ENCODE measurements at places on chromosomes 4 and X. TPM values are rescaled to one million over a fixed set of nuclear protein-coding genes. Genes with fewer than 3 reads are reported as not detected.

The GAGE12J gene
- total RNA-seq, result not detected

The SPIN2A gene
- total RNA-seq, result 0.30 TPM

DNA sequence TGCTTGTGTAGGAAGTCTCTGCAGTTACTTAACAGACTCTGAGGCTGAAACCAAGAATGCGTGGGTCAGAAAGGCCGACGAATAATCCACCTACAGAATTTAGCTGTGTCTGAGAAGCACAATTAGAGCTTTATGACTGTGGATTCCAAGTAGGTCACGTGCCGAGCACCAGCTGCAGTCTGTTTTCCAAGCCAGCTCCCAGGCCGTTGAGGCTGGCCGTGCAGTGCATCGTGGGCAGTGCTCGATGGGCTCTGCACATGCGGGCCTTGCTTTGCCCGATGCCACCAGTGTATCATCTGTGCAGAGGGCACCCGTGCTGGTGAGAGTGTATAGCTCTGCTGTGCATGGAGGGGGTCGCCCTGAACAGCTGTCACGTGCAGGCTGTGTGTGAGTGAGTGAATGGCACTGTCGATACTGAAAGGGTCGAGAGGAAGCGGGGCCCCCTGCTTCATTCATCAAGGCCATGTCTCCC, 67.5 kb upstream of the CLDN34 start:
- no peak for DNase-seq

DNA sequence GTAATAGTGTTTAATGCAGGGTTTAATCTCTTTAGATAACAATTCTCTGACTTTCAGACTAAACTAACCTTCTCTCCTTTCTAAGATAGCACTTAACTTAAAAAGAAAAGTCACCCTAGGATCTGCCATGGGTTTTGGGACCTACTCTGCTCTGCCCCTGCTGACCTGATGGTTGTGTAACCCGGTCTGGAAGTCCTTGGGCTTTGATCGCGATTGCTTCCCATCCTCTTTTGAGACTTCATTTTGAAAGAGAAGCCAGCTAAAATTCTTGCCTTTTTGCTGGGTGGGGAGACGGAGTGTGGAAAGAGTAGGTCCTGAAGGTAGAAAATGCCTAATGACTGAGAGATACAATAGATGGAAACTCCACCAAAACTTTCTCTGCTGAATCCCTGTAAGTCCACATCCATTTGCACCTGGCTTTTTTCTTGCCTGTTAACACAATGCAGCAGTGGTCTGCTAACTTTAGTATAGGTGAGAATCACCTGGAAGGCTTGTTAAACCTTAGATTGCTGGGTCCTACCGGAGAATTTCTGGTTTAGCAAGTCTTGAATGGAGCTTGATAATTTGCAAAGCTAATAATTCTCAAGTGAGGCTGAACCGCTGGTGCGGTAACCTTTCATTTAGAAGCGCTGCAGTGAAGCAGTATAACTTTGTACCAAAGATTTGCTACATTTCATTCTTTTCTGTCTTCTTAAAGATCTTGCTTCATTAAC, 45.6 kb upstream of the CCSER1 start:
- no peak for DNase-seq

DNA sequence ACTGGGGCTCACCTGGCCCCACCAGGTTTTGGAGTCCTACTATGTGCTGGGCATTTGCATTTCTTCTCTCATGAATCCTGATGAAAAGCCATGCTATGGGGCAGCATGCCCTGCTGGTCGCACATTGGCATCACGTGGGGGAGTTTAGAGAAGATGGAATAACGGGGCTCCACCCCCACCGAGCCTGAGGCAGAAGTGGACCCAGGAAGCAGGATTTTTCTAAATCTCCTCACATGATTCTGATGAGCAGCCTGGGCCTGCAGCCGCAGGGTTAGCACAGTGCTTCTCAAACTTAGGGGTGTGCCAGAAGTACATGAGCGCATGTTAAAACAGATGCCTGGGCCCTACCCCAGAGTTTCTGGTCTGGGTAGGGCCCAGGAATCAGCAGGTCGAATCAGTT, 4.6 kb upstream of the SORCS2 start:
- peak; percentile 43 for DNase-seq

GRCh38 chr4:65559270-65559669, 111.0 kb downstream of the EPHA5 start:
- DNase-seq, result no peak
